ENCODE measurements at places on chromosomes 1 and 21.
A peak's percentile ranks its signal among the peaks of the same experiment; 100 is the strongest.

DNA sequence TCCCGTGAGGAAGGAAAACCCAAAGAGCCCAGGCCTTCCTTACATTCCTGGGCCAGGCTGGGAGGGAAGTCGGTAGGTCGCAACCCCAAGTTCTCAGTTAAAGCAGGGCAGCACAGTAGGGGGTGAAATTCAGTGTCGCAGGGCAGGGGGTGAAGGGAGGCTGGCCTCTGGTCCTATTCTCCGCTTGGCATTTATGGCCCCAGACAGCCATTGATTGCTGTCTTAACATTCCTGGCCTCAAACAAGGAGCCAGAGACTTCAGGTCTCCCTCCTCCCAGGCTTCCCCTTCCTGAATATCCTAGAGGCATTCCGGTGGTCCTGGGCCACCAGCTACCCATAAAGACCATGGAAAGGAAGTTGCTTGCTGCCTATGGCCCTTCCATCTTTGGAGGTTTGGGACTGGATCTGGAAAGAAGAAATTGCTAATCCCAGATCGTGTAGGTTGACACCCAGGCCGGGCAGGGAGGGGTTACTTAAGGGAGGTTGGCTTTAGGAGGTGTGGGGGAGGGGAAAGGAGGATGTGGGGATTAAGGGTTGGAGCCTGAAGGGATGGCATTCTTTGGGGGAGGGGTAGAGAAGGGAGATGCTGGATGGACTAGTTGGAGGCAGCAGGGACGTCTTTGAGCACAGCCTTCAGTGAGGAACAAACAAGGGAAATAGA lies 1.7 kb downstream of the LIN28A start:
- no peak for DNase-seq

- DNase-seq, result no peak
These were observed 642.7 kb upstream of the CXADR start for GRCh38 chr21:16870103-16870502.

DNA sequence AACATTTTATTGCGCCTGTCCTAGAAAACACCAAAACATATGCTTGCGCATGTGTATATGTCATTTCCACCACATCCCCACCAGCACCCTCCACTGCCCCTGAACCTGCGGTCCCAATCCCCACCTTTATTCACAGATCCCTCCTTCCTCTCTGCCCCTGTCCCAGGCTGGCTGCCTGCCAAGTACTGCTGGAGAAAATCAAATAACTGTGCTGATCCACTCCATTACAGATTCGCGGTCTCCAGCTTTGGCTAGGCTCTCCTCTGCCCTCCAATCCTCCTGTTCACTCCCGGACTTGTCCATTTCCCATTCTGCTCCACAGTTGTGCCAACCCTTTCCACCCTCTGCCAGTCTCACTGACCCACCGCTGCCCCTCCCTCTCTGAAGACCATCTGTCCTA lies 59.3 kb upstream of the GJB5 start:
- no peak for DNase-seq

DNA sequence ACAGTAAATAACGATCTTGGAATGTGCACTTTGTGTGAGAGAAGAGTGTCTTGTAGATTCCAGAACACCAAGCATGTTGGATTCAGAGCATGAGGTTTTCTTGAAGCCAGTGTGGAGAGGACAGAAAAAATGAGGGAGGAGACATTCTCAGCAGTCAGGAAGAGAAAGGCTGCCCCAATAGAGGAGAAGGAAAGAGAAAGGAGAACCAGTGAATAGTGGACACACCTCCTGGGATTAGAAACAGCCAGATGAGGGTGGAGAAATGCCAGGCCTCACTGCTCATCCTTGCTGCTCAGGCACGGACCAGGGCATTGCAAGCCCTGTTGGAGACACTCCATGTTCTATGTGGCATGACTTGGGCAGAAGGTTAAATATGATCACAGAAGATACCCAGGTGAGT lies 69.0 kb upstream of the KAZN start:
- no peak for DNase-seq

DNA sequence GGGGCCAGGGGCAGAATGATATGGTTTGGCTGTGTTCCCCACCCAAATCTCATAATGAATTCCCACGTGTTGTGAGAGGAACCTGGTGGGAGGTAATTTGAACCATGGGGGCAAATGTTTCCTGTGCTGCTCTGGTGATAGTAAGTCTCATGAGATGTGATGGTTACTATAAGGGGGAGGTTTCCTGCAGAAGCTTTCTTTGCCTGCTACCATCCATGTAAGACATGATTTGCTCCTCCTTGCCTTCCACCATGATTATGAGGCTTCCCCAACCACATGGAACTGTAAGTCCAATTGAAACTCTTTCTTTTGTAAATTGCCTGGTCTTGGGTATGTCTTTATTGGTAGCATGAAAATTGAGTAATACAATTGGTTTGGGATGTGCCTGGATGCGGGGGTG lies 33.7 kb upstream of the LIN9 start:
- DNase-seq, result no peak

DNA sequence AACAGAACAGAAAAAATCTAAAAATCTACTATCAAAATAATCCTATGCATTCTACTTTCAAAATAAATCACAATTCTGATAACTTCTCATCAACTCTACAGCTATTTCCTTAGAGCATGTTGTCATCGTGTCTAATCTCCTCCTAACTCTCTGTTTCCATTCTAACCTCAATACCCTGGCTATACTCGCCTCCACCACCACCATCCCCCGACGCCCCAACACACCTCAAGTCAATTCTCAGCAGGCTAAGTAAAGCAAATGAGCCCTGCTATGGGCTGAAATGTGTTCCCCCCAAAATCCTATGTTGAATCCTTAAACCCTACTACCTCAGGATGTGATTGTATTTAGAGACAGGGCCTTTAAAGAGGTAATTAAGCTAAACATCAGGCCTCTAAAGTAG lies 34.6 kb downstream of the NRDC start:
- DNase-seq, result no peak

DNA sequence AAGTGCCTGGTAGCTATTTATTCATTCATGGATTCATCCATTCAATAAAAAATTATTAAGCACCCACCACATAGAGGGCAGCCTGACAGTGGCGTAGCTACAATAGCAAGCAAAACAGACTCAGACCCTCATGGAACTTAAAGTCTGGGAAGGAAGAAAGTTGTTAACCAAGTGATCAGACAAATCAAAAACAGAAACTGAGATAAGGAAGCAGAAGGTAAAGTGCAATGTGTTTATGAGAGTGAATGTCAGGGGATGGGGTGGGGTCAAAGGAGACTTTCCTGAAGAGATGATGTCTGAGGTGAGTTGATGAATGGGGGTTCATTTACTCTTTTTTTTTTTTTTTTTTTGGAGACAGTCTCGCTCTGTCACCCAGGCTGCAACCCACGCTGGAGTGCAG lies 2.8 kb upstream of the WASF2 start:
- no peak for DNase-seq

DNA sequence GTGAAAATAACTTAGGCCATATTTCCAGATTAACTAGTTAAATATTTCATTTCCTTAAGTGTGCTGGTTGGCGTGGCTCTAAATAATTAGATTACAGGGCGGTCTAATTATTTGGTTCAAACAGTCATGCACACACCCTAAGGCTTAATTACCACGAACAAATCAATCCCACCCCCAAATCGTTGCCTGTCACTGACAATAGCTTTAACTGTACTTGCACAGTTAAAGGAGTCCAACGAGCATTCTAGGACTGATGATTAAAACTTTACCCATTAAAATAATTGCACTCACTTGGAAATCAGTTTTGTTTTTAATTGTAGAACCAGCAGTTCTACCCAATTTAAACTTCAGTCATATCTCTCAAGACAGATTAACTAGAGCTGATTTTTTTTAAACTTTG lies 1.5 kb upstream of the POU2F1 start:
- DNase-seq, result no peak

DNA sequence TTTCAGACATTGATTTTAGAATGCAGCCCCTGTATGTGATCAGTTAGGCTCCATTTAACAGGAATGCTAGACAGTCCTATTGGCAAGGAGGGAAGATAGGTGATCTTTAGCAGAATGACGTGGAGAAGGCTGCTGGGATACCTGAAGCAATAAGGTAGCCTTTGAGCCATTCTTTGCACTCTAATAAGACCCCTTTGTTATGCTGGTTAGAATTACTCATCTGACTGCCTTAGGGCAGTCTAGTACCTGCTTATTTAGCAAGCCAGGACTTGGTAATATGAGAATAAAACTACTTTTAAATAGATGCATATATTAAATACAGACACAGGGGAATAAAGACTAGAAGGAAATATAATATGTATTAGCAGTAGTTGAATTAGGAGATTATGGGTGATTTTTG lies 29.1 kb downstream of the NGF start:
- no peak for DNase-seq

DNA sequence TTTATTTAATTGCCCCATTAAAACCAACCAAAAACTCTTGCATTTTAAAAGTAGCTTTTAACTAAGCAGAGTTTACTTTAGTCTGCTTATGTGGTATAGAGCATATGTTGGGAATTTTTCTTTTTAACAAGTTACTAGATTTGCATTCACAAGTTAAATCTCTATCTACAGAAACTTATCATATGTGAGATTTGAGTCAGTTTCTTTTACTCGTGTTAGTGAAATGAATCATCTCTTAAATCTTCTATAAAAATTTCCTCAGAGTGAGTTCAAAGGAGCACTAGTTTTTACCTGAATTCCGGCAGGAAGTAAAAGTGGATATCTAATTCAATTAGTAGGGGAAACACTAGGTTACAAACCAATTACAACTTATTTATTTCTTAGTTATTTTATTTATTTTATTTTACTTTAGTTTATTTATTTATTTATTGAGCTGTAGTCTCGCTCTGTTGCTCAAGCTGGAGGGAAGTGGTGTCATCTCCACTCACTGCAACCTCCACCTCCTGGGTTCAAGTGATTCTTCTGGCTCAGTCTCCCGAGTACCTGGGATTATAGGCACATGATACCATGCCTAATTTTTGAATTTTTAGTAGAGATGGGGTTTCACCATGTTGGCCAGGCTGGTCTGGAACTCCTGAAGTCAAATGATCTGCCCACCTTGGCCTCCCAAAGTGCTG lies 1609.6 kb upstream of the B3GALT2 start:
- DNase-seq, result no peak

DNA sequence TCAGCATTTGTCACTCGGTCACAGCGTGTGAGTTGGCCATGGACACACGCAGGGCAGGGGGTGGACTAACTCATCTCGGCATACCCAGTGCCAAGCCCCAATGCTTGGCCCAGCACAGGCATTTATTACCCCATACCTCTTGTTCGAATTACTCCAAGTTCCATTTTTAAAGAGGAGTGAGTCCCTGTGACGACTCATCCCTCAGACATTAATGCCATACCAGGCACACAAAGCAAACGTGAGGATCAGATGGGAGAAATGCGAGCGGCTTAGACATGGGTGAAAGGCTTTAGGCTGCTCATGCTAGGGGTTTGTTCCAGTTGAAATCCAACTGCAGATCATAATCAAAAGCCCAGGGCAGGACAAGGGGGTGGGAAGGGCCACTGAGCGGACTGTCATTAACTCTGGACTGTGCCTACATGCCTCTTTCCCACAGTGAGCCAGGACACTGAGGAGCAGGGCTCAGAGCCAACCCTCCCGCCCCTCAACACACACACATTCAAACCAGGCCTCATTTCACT lies 118.5 kb upstream of the NGF start:
- no peak for DNase-seq

- no peak for DNase-seq
These were observed 167.2 kb downstream of the ADGRL2 start for GRCh38 chr1:81967951-81968350.

DNA sequence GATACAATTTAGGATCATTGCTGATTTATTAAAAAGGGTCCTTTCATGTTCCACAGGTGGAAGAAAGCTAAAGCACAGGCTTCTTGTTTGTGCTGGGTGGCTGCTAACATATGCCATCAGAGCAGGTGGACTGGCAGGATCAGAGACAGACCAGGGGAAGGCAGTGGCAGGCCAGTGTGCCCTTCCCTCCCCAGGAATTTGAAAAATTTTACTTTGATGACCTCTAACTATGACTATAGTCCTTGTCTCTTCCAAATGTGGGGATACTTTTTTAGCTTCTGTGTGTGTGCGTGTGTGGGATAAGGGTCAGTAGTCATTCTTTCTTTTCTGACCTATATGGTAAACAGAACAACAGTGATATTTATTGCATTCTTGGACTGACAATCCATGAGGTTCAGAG lies 49.9 kb downstream of the LHX9 start:
- no peak for DNase-seq

DNA sequence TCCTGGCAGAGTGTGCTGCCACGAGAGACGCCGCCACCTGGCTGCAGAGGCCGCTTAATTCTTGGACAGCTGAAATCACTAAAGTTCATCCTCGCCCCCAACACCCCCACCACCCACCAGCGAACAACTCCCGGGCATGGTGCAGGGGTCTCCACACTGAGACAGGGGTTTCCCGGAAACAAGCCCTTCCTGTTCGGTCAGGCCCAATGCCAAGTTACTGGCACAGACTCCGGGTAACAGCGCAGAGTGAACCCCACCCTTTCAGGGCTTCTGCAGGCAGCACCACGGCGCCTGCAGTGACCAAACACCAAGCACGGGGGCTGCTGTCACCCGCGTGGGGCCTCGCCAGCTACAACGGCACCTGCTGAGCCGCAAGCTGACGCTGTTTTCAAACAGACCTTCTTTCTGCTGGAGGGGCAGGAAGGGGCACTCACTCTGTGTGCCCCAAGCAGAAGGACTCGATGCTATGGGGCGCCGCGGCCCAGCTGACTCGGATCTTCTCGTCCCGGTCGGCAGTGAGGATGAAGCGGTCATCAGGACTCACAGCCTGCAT lies 17.4 kb downstream of the WDR4 start:
- DNase-seq, result no peak

DNA sequence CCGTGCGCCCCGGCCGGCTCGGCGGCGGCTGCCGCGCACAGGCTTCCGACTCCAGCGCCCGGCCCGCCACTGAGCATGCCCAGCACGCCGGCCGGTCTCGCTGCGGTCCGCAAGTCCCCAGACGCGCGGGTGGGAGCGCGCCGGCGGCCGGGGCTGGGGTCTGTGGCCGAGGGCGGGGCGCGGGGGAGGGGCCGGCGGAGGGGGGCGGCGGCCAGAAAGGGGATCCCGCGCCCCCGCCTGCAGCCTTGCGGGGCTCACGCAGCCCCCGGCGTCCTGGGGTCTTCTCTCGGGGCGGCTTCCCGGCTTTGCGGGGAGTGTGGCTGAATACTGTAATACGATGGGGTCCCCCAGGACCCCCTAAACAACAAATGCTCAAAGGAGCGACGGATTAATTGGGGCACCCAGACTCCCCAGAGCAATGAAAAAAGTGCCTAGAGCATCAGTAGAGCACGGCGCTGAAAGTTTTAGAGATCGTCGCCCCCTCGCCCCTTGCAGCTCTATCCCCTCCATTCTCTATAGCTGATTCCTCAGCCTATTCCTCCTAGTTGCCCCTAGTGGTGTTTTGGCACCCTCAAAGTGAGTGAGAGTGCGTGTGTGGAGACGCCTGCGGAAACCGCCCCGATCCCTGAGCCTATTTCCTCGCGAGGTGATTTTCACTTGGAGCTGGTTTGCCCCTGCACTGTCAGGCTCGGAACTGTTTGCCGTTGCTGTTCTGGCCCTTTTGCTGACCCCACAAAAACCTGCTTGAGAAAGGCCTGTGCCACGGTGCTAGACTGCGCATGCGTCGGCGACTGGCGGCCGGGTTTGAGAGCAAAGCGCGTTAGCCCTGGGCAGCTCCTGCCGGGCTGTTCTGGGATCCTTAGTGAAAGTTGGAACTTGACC lies at the start of gene VAV3:
TSS of gene VAV3 (minus strand) at position 71 of the 882 bp plus-strand sequence. CDS start 311 bp downstream, outside the sequence.
- DNase-seq, result peak; percentile 41

- no peak for DNase-seq
These were observed 90.5 kb downstream of the LAMC2 start for GRCh38 chr1:183276386-183277080.

- DNase-seq, result no peak
These were observed 2.0 kb upstream of the PERM1 start for GRCh38 chr1:983798-984475.

Measured in brain microvascular endothelial cell (primary cell).